ENCODE measurements at places on chromosomes 16 and 17. TPM values are rescaled to one million over a fixed set of nuclear protein-coding genes. Genes with fewer than 3 reads are reported as not detected.

GRCh38 chr16:85027958-85028684, 526 bp downstream of the KIAA0513 start:
- H3K27me3 ChIP-seq: no peaks in the 10 kb centered on the region
- no peak for DNase-seq
- peak overlapping the region; percentile 43 for H3K27ac ChIP-seq
- peak overlapping the region; percentile 86 for H3K4me3 ChIP-seq
- H3K36me3 ChIP-seq: no peaks in the 10 kb centered on the region

DNA sequence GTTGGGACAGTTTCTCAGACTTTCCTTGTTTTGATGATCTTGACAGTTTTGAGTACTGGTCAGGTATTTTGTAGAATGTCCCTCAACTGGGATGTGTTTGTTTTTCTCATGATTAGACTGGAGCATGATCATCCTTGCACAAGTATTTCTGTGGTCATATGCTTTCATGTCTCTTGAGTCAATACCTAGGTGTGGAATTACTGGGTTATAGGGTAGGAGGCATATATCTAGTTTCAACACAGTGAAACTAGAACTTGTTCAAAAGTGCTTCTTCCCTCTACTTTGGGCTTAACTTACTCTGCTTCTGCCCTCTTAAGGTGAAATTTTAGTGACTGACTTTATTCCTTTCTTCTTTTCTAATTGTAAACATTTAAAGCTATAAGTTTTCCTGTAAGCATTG, 30.1 kb downstream of the IKZF3 start:
- H3K27me3 ChIP-seq: no peaks in the 10 kb centered on the region
- peaks cover 32% of the 10 kb centered on the region for H3K4me1 ChIP-seq
- H3K36me3 ChIP-seq: peaks cover 24% of the 10 kb centered on the region
- H3K4me3 ChIP-seq: no peak overlapping the region
- DNase-seq: no peak

GRCh38 chr16:3133844-3134243, 985 bp upstream of the ZNF213 start:
- no peaks in the 10 kb centered on the region for H3K27me3 ChIP-seq
- peak overlapping the region; percentile 98 for H3K4me3 ChIP-seq
- peak overlapping the region; percentile 85 for H3K27ac ChIP-seq
- DNase-seq: no peak
- H3K4me1 ChIP-seq: peaks cover 21% of the 10 kb centered on the region

RANBP10 gene
- 31.0 TPM for total RNA-seq

DNA sequence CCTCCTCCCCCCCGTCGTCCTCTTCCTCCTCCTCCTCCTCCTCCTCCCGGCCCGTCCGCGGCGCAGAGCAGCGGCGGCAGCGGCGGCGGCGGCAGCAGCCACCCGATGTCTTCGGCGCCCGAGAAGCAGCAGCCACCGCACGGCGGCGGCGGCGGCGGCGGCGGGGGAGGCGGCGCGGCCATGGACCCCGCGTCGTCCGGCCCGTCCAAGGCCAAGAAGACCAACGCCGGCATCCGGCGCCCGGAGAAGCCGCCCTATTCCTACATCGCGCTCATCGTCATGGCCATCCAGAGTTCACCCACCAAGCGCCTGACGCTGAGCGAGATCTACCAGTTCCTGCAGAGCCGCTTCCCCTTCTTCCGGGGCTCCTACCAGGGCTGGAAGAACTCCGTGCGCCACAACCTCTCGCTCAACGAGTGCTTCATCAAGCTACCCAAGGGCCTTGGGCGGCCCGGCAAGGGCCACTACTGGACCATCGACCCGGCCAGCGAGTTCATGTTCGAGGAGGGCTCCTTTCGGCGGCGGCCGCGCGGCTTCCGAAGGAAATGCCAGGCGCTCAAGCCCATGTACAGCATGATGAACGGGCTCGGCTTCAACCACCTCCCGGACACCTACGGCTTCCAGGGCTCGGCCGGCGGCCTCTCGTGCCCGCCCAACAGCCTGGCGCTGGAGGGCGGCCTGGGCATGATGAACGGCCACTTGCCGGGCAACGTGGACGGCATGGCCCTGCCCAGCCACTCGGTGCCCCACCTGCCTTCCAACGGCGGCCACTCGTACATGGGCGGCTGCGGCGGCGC, at the start of gene FOXF1:
TSS of gene FOXF1 (plus strand) at position 63 of the 797 bp plus-strand sequence. CDS start at position 106, 43 bp downstream.
- H3K27ac ChIP-seq: no peak within 1 kb of the TSS
- H3K4me3 ChIP-seq: peak within 1 kb of the TSS; percentile 86
- H3K36me3 ChIP-seq: no peaks in the 10 kb centered on the region
- peaks cover 58% of the 10 kb centered on the region for H3K27me3 ChIP-seq
- DNase-seq: no peak

NOS2 gene
- total RNA-seq: not detected

CXCL16 gene
- total RNA-seq: 22.6 TPM

- H3K36me3 ChIP-seq: peaks cover 6% of the 10 kb centered on the region
- H3K27ac ChIP-seq: peak overlapping the region; percentile 97
- H3K4me1 ChIP-seq: peaks cover 80% of the 10 kb centered on the region
- no peaks in the 10 kb centered on the region for H3K27me3 ChIP-seq
- H3K4me3 ChIP-seq: peak overlapping the region; percentile 77
Observed at GRCh38 chr17:45296003-45296832, 20.6 kb downstream of the MAP3K14 start.

- no peaks in the 10 kb centered on the region for H3K27me3 ChIP-seq
- peaks cover 45% of the 10 kb centered on the region for H3K36me3 ChIP-seq
- H3K4me3 ChIP-seq: peak within 1 kb of the TSS; percentile 86
Observed at GRCh38 chr17:8376271-8377067, at the start of gene KRABD2. Gene KRABD2 (minus strand): TSS chr17:8376704.

HOXB7 gene
- total RNA-seq: 1.1 TPM

All from natural killer cell treated with Interleukin-12 subunit alpha and Interleukin-12 subunit beta and Interleukin-15 and Interleukin-18, amount 100 ng/mL, for 72 hours (primary cell).